ENCODE measurements at places on chromosomes 2 and 18. TPM values are rescaled to one million over a fixed set of nuclear protein-coding genes. Genes with fewer than 3 reads are reported as not detected.

Gene USP14
- 111 TPM for total RNA-seq

Gene IL1F10
- not detected for total RNA-seq

Gene RTP5
- total RNA-seq: 0.11 TPM

Gene CHRNA1
- not detected for total RNA-seq

Gene CRYGD
- total RNA-seq: not detected

Gene CD302
- total RNA-seq: 0.53 TPM

Gene KCNE4
- not detected for total RNA-seq

Gene CRYBA2
- not detected for total RNA-seq

Gene SF3B6
- 147 TPM for total RNA-seq

Gene CPLX4
- total RNA-seq: not detected

Gene HRH4
- total RNA-seq: not detected

Gene IL1RN
- total RNA-seq: 0.78 TPM

Gene GTF2A1L
- total RNA-seq: not detected

Gene AFG3L2
- total RNA-seq: 79.0 TPM

Gene RNU2-63P
- 21.4 TPM for total RNA-seq

Gene C18orf54
- total RNA-seq: 9.5 TPM

Gene C2orf66
- total RNA-seq: not detected

Gene ALKAL2
- not detected for total RNA-seq

Data from activated CD8-positive, alpha-beta memory T cell treated with anti-CD3 and anti-CD28 coated beads for 36 hours (primary cell).